ENCODE measurements at places on chromosomes 11 and 22. TPM values are rescaled to one million over a fixed set of nuclear protein-coding genes. Genes with fewer than 3 reads are reported as not detected.

Gene PHOX2A
- total RNA-seq, result not detected

DNA sequence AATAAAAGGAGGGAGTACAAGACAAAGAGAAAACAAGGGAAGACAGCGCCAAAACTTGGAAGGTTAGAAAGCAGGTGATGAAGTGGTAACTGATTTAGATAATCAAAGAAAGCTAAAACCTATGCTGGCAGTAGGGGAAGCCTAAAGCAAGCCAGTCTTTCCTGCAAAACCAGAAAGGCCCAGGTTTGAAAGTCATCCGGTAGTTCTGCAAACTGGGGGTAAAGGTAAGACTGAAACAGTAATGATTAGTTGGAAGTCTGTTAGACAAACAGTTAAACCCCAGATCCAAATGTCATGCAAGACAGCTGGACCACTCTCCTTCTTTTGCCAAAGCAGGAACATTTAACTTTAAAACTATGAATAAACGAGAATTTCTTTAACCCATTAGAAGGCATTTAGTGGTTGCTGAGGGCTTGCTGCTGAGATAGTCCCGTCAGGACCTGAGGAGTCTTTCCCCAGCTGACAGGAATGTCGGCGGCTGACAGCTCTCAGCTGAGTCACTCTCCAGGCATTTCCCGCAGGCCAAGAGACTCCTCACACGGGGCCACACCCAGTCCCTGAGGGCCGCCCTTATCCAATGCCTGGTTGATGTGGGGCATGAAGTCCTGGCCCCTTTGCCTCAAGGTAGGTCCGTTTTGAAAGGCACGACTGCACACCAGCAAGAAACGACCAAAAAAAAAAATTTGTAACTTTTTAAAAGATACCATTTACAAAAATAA, 36.3 kb upstream of the CFAP300 start:
- ATAC-seq, result peak; percentile 91

Gene OR8B4
- total RNA-seq, result not detected

DNA sequence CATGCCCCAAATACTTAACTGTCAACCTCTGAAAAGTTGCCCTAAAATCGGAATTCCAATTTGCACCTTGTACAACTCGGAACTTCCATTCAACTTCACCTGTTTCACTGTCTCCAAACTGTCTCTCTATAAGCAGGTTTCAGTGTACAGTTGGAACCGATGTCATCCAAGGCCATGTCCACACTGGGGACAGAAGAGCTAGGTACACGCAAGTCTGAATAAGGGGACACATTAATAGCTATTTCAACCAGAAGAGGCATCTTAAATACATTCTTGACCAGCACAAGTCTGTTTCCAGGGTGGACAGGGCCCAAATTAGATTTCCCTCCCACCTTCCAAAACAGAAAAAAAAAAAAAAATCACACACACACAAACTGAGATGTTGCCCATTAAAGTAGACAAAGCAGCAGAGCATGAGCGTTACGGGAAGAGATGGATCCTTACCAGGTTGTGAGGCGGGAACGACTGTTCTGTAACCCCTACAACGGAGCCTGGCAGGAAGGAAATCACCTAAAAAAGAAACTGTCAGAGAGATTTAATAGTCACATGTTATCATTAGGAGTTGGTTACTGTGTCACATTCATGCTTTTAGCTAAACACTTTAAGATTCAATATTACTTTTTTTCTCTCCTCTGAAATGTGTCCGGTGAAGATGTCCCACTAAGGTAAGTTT, 1.7 kb downstream of the CREBZF start:
- no peak for ATAC-seq

- peak; percentile 84 for ATAC-seq
Observed at GRCh38 chr11:12377824-12378593, 638 bp downstream of the PARVA start.

GRCh38 chr22:47633111-47633510, 870.7 kb downstream of the TBC1D22A start:
- ATAC-seq, result no peak

DNA sequence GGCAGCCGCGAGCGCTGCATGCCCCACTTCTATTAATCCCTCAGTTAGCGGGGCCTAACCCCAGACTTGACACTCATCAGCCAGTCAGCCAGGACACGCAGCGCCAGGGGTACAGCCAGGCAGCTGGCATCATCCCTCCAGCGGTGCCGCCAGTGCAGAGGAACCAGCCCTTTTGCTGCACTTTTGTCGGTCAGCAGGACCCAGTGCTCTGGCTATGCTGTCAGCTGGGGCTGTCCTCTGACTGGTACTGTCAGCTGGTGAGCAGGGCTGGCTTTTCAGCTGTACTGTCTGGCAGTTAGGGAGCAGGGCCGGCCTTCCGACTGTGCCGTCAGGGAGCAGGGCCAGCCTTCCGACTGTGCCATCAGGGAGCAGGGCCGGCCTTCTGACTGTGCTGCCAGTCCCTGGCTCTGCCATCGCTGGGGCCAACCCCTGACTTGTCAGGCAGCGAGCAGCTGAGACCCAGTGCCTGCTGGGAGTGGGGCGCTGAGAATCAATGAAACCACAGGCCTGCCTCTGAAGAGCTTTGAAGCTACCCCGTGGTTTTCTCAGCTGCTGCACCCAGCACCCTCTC, 115.4 kb downstream of the KIAA1671 start:
- no peak for ATAC-seq

- peak; percentile 73 for ATAC-seq
Observed at GRCh38 chr11:47185305-47186075, 744 bp downstream of the PACSIN3 start.

Gene AKIP1
- total RNA-seq, result 23.2 TPM

DNA sequence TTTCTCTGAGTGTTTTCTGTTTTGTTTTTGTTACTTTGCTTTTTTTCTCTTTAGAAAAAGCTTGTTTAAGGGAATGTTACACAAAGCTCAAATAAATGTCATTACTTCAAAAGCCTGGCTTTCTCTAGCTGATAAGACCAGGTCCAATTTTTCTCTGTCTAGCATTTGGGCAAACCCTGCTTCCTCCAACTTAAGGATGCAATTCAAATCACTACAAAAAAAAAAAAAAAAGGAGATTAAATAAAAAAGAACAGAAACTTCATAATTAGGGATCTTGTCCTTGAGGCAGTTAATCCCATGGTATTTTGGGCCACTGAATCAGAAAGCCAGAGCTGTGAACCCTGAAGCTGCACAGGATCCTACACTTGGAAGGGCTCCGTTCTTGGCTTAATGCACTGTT, 480.8 kb upstream of the KIRREL3 start:
- no peak for ATAC-seq

- no peak for ATAC-seq
Observed at GRCh38 chr11:70471254-70471653, 72.9 kb downstream of the CTTN start.

DNA sequence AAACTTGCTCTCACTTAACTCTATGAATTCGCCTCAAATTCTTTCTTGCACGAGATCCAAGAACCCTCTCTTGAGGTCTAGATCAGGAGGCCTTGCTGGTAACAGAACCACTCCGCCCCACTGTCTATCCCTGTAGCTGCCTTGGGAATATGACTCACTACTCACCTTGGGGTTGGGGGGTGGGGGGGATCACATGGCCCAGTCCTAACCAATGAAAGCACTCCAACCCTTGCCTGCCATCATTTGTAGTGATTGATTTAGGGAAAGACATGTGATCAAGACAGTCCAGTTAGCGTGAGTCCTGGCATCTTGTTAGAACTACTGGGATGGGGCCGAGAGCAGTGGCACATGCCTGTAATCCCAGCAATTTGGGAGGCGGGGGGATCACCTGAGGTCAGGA, 4.8 kb upstream of the MRTFA start:
- no peak for ATAC-seq

DNA sequence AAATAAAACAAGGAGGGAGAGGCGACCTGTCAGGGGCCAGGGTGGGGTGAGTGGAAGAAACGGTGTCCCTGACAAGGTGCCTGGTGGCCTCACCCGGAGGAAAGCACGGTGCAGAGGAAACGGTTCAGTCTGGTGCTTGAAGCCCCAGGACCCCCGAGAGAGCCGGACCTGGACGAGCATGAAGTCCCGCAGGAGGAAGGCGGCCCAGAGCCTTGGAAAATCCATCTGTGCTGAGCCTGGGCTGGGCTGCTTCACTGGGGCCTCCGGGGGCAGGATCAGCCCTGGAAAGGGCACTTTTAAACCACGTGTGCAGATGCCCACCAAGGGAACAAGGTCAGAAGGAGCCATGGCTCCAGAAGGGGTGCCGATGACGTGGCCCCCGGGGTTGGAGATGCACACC, 467.3 kb downstream of the OPCML start:
- ATAC-seq, result no peak

GRCh38 chr22:18096823-18097222, 13.8 kb upstream of the TUBA8 start:
- no peak for ATAC-seq
